ENCODE measurements at places on chromosomes 2 and 18.

- no peak for DNase-seq
These were observed 62.3 kb upstream of the ZFP36L2 start for GRCh38 chr2:43288417-43289305.

- no peak for DNase-seq
These were observed 178.0 kb downstream of the BABAM2 start for GRCh38 chr2:28068527-28068926.

DNA sequence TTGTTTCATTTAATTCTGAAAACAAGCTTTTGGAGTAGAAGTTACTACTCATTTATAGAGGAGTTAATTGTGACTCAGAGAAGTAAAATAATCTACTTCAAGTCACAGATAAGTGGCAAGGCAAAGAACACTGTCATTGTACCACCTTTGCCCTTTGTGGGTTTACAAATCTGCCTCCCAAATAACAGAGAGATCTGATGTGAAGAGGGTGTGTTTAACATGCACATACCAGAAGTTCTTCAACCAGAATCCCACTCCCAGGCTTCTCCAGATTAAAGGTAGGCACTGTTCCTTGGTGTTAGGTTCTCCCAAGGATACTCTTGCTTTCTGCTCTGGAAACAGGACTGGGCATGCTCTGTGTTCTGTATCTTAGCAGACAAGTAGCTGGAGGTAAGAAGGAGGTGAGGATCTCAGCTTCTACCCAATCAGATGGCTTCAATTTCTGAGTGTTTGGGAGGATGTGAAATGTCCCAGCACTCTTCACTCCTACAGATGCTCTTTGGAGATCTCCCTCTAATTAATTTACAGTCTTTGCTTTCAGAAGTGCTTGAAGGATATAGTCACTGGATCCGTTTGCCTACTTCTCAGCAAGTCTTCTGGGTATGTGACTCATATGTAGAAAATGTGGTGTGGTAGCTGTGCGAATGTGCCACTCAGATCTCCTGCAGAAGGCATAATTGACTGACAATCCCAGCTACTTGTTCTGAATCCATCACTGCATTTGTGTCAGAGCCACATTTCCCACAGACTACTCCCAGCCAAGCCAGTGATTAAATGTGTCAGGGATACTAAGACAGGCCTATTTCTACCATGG, 111.1 kb downstream of the KLHL14 start:
- DNase-seq = no peak

- no peak for DNase-seq
These were observed 14.4 kb upstream of the CCL20 start for GRCh38 chr2:227799202-227799601.

DNA sequence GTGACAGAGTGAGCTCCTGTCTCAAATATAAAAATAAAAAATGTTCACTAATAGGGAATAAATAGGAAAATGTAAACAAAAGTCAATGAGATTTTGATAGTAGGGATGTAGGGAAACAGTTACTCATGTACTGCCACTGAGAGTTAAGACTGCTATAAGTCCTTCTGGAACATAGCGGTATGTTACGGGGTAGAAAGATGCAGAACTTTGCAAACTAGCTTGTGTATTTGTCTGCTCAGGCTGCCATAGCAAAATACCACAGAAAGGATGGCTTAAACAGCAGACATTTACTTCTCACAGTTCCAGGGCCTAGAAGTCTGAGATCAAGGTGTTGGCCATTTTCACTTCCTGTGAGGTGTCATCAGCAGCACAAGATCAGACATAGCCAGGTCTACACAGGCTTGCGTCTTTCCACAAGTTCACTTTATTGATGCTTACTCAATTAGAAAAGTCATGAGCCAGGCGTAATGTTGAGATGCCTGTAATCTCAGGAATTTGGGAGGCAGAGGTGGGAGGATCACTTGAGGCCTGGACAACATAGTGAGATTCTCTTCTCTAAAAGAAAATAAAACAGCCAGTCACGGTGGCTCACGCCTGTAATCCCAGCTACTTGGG, 8.8 kb downstream of the TXNDC2 start:
- DNase-seq = no peak

- DNase-seq = no peak
These were observed 13.4 kb downstream of the GPR35 start for GRCh38 chr2:240638512-240639160.

DNA sequence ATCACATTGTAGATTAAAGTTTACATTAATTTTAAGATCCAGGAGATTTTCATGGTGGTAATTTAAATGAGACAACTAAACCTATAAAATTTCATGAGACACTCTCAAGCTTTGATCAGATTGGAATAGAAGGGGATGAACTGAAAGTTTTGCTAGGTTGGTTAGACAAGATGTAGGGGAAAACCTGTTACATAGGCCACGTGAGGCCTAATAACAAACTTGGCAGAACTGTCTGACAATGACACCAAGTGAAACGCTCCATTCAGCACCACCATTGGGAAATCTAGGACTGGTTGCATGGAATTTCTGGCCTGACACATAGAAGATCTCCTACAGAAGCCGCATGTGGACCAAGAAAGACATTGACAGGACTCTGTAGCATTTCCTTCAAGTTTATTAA, 87.8 kb upstream of the SLC39A10 start:
- no peak for DNase-seq

- no peak for DNase-seq
These were observed 6.2 kb downstream of the MPPE1 start for GRCh38 chr18:11901826-11902438.

DNA sequence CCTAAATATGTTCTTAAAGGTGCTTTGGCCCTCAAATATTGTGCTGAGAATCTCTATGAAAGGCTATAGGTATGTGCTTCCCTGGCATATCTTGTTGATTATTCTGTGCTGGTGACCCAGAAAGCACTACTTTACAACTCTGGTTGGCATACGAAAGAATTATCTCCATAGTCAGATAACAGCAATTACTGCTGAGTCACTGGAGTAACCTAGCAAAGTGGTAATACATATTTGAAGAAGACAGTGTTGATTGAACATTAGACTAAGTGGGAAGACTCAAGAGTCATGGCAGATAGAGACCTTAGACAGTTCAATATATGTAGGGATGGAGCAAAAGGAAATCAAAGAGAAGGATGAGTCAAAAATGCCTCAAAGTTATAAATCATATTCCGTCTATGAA, 1978.5 kb upstream of the LRRTM1 start:
- no peak for DNase-seq

DNA sequence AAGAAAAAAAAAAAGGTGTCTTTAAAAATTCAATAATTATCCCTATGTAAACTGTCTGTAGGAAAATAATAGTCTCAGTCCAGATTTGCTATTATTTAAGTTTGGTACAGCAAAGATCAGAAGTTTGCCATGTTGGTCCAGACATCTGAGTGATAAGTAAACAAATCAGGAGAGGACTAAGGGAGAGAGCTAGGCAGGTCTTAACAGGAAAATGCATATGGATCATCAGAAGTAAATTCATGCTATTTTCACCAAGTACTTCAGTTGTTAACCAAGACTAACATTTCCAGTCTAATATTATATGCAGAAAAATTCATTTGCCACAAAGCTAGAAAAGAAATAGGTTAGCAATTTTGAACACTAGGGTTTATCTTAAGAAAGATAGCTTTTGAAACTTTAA, 95.0 kb upstream of the STK17B start:
- no peak for DNase-seq

GRCh38 chr18:79329786-79330185, 65.9 kb upstream of the NFATC1 start:
- no peak for DNase-seq

- no peak for DNase-seq
These were observed 180.8 kb upstream of the MGAT5 start for GRCh38 chr2:134073023-134073422.

GRCh38 chr2:12579018-12579417, 137.7 kb upstream of the TRIB2 start:
- DNase-seq = no peak

- no peak for DNase-seq
These were observed 539.2 kb downstream of the SLC4A3 start for GRCh38 chr2:220166616-220167015.

DNA sequence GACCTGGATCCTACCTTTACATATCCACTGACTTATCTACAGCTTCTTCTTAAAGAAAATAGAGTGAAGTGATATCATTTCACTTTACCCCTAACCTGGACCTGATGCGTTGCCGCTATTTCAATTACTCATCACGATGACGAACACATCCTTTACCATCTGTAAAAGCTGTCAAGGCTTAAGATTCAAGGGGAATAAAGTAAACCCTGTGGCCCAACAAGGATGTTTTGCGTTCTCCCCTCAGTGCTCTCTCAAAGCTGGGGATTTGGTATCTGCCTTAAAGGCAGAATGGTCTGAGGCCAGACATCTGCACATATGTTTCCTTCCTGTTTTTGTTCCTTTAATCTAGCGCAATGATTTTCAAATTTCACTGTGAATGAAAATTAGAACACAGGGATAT, 100.1 kb upstream of the KLF7 start:
- DNase-seq = no peak

GRCh38 chr2:19810148-19810547, 91.6 kb downstream of the TTC32 start:
- DNase-seq = no peak

GRCh38 chr2:128486640-128487375, 168.1 kb upstream of the HS6ST1 start:
- no peak for DNase-seq

GRCh38 chr2:149191915-149192314, 138.5 kb upstream of the LYPD6 start:
- DNase-seq = no peak

- no peak for DNase-seq
These were observed 168.3 kb downstream of the SMAD7 start for GRCh38 chr18:48782381-48782861.

GRCh38 chr2:161055289-161055688, 104.9 kb upstream of the TANK start:
- no peak for DNase-seq

DNA sequence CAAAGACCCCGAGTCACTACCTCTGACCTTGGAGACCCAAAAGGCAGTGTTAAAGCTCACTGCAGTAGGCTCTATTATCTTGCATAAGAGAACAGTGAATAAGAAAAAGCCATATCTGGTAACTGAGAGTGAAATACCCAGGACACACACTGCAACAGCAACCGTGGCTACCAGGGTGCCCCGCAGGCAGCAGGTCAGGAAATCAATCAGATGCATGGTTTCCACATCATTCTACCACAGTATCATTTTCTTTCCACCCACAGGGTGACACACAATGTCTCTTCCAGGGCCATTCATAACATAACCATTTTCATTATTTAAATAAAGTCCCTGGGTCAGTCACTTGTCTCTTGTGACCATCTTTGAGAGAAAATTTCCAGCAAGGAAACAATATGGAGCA, 131.3 kb downstream of the CCBE1 start:
- no peak for DNase-seq

- DNase-seq = no peak
These were observed 73.0 kb upstream of the ARL4C start for GRCh38 chr2:234569776-234570430.

All from stimulated activated CD4-positive, alpha-beta T cell treated with anti-CD3 and anti-CD28 coated beads, Interleukin-15, amount 100 ng/mL, for 48 hours (primary cell).